ENCODE measurements at places on chromosomes 7 and 10. TPM values are rescaled to one million over a fixed set of nuclear protein-coding genes. Genes with fewer than 3 reads are reported as not detected.

Gene SGCE
- total RNA-seq = 118 TPM

Gene UNCX
- total RNA-seq = 15.5 TPM

Gene TMEM196
- 12.9 TPM for total RNA-seq

DNA sequence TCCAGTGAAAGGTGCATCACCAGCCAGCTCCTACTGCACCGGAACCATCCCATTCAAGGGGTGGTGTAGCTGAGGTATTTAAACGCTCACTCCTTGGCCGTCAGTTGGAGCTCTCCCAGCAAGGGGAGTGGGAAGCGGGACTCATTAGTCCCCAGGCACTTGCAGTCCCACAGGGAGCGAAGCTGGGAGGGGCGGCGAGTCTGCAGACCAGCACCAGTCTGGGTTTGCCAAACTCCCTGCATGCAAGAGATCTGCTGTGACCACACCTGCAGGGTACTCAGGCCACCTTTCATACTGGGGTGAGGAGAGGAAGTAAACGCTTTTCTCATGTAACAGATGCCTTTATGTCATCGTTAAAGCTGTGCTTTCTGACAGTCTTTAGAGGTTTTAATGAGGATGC is 187.9 kb downstream of the PTPRN2 start:
- no peak for DNase-seq

- DNase-seq = no peak
Observed at GRCh38 chr10:389261-389790, 254.1 kb downstream of the ZMYND11 start.

- DNase-seq = no peak
Observed at GRCh38 chr7:116273283-116273917, 63.1 kb downstream of the TES start.
